ENCODE measurements at places on chromosomes 2 and 18.
A peak's percentile ranks its signal among the peaks of the same experiment; 100 is the strongest.

DNA sequence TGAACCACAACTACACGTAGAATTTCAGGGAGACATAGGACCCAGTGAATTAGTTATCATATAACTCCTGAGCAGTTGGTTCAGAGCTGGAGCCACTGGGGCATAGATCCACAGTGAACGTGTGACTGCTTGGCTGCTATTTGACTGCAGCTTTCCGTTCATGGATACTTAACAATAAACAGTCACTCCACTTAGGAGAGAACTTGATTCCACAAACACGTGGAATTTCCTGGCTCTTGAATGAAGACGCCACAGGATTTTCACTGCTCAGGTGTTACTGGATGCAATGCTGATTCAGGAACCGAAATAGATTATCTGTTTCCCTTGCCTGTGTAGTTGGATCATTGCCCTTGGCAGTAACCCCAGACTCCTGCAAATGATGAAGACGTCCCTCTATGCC, 679.1 kb upstream of the ZEB2 start:
- no peak for DNase-seq

GRCh38 chr2:6674381-6674780, 191.3 kb downstream of the CMPK2 start:
- no peak for DNase-seq

GRCh38 chr2:137500599-137500998, 463.7 kb upstream of the HNMT start:
- DNase-seq = no peak

- DNase-seq = no peak
Observed at GRCh38 chr2:144999071-144999875, 479.4 kb upstream of the ZEB2 start.

DNA sequence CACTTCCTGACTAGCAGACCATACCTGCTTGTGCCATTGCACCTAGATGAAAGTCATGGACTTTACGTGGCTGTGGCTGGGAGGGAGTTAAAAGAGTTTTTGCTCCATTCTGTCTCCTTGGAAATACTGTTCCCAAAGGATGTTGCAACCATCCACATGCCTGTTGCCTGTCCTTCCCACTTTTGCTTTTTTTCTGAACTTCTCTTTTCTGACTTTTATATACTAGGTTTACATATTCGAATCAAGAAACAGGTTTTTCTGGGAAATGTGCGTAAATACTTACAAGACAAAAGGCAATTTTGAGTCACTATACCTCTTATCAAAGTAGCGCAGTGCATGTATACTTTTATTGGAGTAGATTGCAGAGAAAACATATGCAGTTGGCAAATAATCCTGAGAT, 244.8 kb downstream of the PRKCE start:
- no peak for DNase-seq

- DNase-seq = no peak
Observed at GRCh38 chr2:119599384-119599783, 55.1 kb downstream of the CFAP221 start.

DNA sequence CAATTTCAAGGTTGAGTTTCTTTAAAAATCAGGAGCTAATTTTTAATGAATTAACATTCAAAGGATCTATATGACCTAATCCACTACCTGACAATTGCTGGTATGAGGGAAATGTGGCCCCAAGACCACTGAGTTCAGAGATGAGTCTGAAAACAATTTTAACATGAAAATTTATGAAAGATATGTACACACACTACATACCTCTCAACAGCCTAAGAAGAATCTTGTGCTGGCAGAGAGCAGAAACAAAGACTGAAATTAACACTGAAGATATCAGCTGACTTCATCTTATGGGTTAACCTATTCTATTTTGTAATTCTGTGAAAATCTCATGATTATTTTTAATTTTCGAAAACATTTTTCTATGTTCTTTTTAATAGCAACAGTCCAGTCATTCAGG, 1.7 kb downstream of the FAP start:
- no peak for DNase-seq

DNA sequence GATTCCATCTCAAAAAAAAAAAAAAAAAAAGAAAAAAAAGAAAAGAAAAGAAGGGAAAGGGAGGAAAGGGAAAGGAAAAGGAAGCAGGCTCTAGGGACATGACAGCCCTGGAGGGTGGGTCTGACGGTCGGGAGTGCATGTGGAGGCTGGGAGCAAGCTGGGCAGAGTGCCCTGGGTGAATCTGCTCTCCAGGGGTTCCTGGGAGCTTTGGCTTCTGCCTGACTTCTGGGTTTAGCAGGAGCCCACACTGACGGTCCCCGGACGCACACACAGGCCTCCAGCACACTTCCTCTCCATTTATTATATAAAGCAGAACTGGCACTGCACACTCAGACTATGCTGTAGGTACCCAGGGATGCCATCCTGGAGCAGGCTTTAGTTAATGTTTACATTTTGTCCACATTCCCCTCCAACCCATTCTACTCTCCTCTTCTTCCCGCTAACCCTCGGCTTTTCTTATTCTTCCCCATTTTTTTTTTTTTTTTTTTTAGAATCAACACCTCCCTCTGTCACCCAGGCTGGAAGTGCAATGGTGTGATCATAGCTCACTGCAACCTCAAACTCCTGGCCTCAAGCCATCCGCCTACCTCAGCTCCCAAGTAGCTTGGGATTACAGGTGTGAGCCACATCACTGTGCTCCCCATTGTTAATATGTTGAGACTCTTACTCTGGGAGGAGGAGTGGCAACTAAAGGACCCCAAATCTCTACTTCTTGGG, 151.1 kb upstream of the SLC1A4 start:
- DNase-seq = peak; percentile 55

DNA sequence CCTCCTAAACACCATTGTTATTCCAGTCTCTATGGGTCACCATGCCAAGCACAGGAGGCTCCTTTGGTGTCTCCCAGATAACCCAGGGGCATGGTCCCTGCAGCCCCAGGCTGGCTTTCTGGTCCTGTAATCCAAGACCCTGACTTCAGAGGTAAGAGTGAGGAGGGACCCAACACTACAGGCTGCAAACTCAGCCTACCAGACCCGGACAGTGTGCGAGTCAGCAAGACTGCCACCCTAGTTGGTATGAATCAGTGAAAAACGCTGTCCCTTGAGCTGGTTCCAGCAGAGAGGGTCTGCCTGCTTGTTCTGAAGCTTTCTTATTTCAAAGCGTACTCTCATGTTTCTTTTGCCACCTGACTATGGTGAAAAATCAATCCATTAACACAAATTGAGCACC, 47.6 kb upstream of the ZFP36L2 start:
- DNase-seq = no peak

DNA sequence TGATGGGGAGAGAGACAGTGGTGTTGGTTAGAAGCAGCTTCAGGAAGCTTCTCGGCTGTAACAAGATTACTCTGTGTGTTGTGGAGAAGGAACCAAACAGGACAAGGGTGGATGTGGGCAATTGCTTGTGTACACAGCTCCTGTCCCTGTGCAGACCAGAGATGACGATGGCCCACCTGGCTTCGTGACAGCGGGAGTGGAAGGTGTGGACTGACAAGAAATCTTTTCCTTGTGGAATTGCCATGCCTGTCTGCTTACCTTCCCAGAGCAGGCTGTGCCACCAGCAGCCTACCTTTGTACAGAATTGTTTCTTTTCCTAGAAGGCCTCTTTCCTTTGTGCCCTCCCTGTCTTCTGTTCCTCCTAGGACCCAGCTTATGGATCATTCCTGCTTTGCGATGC, 93.8 kb downstream of the ITGB1BP1 start:
- DNase-seq = no peak

- DNase-seq = no peak
Observed at GRCh38 chr2:203875471-203875870, 7.9 kb downstream of the CTLA4 start.

DNA sequence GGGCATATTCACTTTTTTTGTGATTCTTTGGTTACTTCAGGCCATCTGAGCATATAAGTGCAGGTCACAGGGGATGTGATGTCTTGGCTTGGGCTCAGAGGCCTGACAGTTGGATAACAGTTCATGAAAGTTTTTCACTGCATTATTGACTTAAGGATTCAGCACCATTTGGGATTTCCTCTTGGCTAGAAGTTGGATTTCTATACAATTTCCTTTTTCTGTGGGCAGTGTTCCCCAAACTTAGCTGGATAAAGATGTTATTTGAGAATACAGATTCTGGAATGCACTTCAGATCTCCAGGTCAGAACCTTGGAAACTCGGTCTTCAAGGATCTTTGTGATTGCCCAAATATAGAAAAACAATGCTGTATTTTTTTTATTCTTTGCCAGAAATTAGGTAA, 78.0 kb downstream of the GALNT3 start:
- no peak for DNase-seq

DNA sequence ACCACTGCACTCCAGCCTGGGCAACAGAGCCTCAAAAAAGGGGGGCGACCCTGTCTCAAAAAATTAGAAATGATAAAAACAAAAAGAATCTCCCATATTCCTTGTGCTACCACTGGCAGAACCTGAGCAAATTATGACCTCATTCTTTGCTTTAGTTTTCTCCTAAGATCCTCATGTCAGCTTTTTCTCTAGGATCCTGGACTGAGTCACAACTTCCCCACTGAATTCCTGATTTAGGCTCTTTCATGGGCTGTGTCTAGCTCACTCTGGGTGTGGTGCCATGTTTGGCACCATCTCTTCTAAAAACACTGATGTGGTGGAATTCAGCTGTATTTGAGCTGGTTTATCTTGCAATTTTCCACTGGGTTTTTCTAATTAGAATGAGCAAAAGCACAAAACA, 37.1 kb downstream of the EXOC6B start:
- no peak for DNase-seq

DNA sequence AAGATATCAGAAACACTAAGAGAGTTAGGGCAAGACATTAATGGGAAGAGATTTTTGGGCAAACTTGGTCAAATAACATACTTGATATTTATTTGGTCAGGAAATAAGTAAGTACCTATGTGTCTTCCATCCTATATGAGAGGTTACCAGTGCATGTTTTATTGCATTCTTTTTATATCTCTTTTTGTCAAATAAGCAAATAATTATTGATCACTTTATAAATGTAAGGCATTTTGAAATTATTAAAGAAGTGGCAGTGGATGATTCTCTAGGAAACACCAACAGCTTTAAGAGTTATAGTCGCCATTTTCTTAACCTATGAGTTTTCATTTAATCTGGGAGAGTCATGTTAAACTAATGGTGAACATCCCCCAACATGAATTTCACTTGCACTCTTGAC, 453.3 kb downstream of the MEIS1 start:
- DNase-seq = no peak

DNA sequence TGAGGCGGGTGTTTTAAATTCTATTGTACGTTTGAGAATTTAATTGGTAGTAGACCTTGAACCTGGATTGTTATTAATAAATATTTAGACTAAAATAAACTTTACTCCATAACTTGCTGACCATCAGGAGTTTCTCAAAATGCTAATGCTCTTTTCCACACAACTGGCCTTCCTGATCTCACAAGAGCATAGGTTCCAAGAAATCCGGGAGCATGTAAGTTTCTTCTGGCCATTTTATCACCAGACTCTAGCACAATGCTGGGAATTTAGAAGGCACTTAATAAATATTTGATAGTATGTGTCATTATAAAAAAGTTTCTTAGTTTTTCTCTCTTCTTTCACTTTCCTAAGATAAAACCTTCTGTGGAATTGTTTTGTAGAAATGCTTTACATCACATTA, 2047.1 kb downstream of the SUCLG1 start:
- no peak for DNase-seq

DNA sequence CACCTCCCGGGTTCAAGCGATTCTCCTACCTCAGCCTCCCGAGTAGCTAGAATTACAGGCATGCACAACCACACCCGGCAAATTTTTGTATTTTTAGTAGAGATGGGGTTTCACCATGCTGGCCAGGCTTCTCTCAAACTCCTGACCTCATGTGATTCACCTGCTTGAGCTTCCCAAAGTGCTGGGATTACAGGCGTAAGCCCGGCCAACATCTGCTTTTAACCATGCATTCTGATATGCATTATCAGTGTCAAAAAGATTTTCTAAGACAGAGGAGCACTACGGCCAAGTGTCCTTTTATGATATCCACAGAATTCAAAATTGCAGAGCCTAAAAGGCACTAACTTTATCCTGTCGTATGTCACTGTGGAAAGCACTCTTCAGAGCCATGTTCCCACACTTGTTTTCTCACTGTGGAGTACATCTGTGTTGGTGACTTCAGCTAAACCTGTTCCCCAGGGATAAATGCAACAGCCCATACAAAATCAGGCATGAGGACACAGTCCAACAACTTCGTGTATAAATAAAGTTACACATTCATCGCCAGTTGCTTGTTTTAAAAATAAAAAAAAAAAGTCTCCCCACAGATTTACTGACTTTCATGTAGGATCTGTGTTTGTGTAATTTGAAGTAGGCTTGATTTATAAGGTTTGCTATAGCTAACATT, 56.4 kb downstream of the STK25 start:
- no peak for DNase-seq

DNA sequence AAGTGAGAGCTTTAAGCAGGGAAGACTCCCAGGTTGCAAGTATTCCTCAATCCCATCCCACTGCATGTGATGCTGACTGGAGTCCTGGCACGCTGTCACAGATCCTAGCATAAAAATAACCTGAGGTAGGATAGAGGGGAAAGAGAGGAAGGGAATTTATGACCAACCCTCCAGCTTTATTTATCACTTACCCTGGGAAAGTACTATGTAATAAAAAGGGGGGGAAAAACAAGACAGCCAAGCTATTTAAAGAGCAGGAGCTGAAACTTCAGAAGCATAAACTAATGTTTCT, 122.2 kb downstream of the SLC8A1 start:
- no peak for DNase-seq

GRCh38 chr2:159030674-159031380, 62.4 kb downstream of the TANC1 start:
- no peak for DNase-seq

GRCh38 chr2:3492951-3493614, 26.2 kb downstream of the ADI1 start:
- no peak for DNase-seq

DNA sequence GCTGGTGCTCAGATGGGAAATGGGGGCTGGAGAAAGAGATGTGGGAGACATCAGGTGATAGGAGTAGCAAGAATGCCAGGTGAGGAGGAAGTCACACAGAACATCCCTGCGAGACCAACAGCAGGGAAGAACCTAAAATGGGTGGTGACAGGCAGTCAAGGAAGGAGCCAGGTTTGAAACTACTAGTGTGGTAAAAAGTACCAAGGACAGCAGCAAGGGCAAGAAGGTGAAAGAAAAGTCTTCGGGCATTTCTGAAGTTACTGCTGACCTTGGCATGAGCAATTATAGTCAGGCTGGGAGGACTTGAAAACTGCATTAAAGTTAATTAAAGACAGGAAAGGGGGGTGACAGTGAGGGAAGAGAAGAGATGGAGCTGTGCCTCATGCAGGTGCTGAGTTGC, 410.4 kb downstream of the RAD51AP2 start:
- no peak for DNase-seq

DNA sequence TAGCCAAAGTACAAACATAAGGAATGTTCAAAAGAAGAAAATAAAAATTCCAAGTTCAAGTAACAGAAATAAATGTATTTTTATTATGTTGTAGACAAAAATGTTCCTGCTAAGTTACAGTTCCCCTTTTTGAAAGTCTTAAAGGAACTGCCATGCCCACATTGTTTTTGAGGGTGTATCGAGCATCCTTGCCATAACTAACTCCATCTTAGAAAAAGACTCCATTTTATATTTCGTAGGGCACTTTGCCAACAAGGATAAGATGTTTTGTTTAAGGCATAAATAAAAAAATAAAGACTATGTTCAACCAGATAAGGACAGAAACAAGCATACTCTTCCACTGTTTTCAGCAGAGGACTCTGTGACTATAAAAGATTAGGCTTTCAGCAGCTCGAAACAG, 67.3 kb downstream of the TMEM237 start:
- no peak for DNase-seq

Data from suprapubic skin (tissue), 4 donors.